SK-N-DZ (cell line): ENCODE measurements at places on chromosomes 1 and 21.
A peak's percentile ranks its signal among the peaks of the same experiment; 100 is the strongest.

DNA sequence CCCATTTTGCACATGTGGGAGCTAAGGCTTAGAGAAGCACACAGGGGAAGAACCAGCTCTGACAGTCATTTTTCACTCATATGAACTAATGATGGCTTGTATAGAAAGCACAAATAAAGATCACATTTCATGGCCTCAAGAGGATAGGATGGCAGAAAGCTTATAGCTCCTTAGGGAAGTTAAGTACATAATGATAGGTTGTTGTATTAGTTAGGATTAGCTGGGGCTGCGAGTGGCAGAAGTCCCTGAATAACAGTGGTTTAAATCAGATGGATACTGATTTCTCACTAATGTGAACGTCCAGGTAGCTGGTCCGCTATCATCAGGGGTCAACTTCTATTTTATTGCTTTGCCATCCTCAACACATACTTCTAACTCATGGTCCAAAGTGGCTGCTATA lies 284.0 kb downstream of the RPS6KC1 start:
- DNase-seq = no peak

DNA sequence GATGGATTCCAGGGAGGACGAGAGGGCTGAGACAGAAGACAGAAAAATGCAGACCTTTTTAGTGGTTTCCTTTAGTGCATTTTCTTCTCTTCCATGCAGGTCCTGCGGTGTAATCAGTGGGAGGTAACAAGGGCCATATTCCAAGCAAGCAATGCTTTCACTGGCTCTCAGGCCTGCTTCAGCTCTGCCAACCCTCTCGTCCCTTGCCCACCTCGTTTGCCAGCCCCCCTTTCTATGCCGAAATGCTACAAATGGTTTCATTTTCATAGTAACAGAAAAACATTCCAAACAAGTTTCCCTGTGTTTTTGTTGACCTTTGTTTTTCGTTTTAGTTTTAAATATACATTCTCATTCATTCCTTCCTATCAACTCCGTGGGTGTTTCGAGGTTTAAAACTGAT lies 443.1 kb downstream of the TTLL7 start:
- no peak for DNase-seq

GRCh38 chr1:220487297-220487820 lies 40.6 kb upstream of the MARK1 start:
- peak; percentile 18 for DNase-seq

GRCh38 chr1:230806552-230806951 lies 59.4 kb downstream of the CAPN9 start:
- DNase-seq = no peak

DNA sequence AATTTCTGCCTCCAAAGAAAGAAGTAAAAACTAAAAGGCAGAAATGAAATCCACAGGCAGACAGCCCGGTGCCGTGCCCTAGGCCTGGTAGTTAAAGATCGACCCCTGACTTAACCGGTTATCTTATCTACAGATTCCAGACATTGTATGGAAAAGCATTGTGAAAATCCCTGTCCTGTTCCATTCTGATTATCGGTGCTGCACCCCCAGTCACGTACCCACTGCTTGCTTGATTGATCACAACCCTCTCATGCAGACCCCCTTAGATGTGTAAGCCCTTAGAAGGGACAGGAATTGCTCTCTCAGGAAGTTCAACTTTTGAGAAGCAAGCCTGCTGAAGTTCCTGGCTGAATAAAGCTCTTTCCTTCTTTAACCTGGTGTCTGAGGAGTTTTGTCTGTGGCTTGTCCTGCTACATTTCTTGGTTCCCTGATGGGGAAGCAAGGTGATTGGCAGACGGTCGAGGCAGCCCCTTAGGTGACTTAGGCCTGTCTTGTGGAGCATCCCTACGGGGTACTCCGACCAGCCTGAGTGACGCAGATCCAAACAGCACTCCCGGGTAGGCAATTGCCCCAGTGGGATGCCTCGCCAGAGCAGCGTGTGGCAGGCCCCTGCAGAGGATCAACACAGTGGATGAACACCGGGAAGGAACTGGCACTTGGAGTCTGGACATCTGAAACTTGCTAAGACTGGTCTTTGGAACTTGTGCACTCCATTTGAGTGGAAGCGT lies 111.2 kb upstream of the PPM1J start:
- DNase-seq = no peak

- DNase-seq = no peak
These were observed at the start of gene S100A16 for GRCh38 chr1:153612755-153613331. Gene S100A16 (minus strand): TSS chr1:153613137. CDS start chr1:153608151, 4,986 bp downstream.

DNA sequence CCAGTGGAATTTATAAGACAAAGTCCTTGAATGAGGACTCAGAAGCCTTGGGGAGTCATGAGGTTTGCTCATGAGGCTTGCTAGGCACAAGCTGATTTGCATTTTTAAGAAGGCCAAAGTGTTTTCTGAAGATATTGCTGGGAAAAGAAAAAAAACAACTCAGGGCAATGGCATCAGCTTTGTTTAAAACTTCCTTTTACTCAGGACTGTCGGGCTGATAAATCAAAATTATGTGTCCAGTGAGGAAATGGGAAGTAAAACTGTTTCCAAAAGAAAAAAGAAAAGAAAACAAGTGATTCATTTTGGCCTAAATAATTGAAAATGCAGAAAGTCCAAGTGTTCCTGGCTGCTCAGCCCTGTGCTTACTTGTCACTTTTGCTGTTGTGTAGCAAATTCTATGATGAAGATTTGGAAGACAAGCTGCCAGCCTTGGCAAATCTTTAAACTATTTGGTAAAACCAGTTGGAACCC lies 282.4 kb downstream of the HLX start:
- no peak for DNase-seq

DNA sequence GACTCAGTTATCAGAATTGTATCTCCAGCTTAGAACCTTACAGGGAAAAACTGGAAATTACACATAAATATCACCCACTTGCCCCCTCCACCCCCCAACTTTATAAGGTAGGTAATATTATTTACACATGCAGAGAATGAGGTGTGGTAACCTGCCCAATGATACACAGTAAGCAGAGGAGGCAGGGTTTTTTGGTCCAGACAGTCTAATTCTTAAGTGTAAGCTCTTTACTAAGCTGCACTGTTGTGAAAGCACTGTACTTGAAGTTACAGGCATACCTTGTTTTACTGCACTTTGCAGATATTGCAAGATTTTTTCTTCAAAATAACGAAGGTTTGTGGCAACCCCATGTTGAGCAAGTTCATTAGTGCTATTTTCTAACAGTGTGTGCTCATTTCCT lies 24.8 kb upstream of the MYOCOS start:
- no peak for DNase-seq

GRCh38 chr1:156337888-156338179 lies 258 bp downstream of the CCT3 start:
- no peak for DNase-seq

- no peak for DNase-seq
These were observed 165.3 kb downstream of the TOMM20 start for GRCh38 chr1:234963180-234963903.

DNA sequence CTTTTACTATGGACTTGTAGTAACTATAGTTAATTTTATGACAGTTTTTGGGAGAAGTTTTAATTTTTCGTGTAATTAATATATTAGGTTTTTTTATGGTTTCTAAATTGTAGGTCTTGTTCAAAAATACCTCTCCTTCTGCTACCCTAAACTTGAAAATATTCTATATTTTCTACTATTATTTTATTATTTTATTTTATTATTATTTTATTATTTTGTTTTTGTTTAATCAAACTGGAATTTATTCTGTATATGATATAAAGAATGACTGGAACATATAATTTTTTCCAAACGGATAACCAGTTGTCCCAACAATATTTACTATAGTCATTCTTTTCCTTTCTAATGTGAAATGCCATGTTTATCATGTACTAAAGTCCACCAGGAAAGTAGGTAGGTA lies 17.1 kb upstream of the AGO4 start:
- no peak for DNase-seq

- DNase-seq = no peak
These were observed 25.0 kb downstream of the TTC39A start for GRCh38 chr1:51305371-51305823.

DNA sequence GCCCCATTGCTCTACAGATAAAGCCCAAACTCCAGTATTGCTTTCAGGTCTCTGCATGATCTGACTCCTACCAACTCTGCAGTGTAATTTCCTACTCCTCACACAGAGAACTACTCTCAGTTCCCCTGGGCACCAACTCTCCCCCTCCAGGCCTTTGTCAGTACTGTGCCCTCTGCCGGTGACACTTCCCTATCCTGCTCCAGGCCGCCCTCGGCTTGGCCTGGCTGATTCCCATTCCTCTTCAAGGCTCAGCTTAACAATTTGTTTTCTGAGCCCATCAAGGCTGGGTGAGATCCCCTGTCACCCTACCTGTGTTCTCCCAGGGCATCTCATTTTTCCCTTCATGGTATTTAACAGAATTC lies 2.6 kb downstream of the SLAMF8 start:
- peak; percentile 50 for DNase-seq

GRCh38 chr1:64100791-64101190 lies 102.6 kb upstream of the UBE2U start:
- DNase-seq = no peak

DNA sequence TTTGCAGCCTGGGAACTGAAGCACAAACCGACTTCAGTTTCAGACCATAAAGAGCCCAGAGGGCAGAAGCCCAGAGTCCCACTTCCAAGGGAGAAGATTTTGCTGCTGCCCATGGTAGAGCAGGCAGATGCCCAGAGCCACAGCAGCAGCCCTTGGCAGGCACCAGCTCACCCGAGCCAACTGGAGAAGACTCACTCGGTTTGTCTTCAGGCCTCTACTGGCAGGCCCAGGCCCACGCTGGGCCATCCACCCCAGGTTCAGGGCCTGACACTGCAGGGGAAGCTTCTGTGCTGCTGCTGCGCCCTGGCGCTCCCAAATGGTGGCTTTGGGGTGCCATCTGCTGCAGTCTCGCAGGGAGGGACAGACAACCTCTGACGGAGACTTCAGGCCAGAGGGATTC lies 33.3 kb downstream of the SLC66A1 start:
- no peak for DNase-seq

- DNase-seq = no peak
These were observed 5.7 kb downstream of the HSPG2 start for GRCh38 chr1:21931171-21932093.

- no peak for DNase-seq
These were observed 37.8 kb downstream of the CYP4A11 start for GRCh38 chr1:46903481-46903880.

DNA sequence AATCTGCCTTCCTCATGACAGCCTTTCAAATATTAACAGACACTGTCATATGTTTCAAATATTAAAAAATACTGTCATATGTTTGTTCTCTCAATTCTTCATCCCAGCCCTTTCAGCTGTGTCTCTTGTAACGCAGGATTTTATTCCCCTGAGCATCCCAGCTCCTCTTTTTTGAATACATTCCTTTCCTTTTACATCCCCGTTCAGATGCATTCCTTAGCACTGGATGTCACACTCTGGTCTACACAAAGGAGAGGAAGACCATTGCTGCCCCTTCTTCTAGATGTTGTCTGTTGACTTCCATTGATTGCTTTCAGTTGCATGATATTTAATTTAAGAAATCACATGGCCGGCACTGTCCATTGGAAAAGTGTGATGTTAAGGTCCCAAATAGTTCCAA lies 117.4 kb upstream of the PAXBP1 start:
- DNase-seq = no peak

- no peak for DNase-seq
These were observed 1.1 kb downstream of the KRTAP10-12 start for GRCh38 chr21:44697811-44698734.

DNA sequence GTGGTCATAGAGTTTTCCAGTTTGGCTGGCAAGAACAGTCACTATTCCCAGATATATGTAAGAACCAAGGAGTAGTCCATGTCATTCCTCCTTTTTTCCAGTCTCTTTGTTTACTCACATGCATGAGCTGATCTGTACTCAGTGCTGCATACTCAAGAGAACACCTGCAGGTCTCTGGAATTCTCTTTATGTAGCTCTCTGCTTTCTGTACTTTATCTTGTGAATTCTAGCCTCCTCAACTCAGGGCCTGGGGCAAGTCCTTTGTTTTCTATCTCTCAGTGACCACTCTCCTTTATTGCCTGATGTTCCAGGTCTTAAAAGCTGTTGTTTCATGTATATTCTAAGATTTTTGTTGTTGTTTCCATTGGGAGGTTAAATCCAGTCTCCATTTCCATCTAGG lies 478.9 kb downstream of the DPYD start:
- no peak for DNase-seq

DNA sequence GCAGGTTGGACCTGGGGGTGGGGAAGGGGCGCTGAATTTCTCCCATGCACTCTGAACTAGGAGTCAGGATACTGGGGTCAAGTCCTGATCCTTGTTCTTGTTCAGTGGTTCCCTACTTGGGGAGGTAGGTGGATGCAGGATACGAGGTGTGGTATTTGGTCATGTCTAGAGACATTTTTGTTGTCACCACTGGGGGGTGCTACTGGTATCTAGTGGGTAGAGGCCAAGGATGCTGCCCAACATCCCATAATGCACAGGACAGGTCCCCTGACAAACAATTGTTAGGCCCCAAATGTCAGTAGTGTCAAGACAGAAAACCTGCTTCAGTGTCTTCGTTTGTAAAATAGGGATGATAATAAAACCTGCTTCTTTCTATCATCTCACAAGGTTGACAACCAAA lies 259.0 kb upstream of the FOXD3 start:
- DNase-seq = no peak

GRCh38 chr1:228393268-228393701 lies 13.3 kb downstream of the TRIM11 start:
- no peak for DNase-seq

DNA sequence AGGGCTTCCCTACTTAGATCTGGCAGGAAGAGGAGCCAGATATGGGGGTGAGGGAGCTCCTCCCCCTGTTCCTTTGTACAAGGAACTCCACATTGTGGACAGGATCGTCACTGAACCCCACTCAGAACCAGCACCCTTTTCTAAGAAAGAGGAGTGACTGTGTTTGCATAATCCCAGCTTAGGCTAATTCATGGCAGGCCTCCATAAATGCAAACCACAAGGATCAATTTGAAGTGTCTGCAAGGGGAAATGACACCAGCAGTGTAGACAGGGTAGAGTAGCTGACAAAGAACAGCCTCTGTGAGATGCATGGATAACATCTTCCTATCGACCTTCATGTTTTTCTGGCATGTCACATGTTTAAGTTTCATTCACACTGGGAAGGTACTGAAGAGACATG lies 11.7 kb downstream of the MX1 start:
- no peak for DNase-seq

GRCh38 chr1:227747948-227748495 lies 12.8 kb downstream of the SNAP47 start:
- DNase-seq = no peak

GRCh38 chr21:27320868-27321267 lies 354.0 kb upstream of the ADAMTS5 start:
- DNase-seq = no peak

DNA sequence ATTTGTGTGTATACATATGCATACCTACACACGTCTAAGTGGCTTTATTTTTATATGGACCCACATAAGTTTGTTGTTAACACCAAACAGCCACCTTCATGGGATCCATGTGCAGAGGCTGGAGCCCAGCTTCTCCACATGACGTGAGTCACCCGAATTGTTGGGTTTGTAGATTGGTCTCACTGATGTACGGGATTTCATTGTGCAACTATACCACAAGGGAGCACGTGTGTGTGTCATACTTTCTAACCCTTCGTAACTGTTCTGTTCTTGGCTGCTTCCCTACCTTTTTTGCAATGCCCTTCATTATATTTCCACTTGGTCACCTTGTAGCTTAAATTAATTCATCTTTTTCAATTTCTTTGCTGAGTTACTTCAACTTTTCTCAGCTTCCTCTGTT lies 21.0 kb downstream of the SPRTN start:
- no peak for DNase-seq
